EL (cell line): ENCODE measurements at places on chromosomes 4 and X.
A peak's percentile ranks its signal among the peaks of the same experiment; 100 is the strongest.

GRCh38 chr4:82761229-82761628 lies 37.4 kb downstream of the SCD5 start:
- DNase-seq = no peak

GRCh38 chr4:13537832-13538177 lies 6.5 kb downstream of the NKX3-2 start:
- DNase-seq = no peak

DNA sequence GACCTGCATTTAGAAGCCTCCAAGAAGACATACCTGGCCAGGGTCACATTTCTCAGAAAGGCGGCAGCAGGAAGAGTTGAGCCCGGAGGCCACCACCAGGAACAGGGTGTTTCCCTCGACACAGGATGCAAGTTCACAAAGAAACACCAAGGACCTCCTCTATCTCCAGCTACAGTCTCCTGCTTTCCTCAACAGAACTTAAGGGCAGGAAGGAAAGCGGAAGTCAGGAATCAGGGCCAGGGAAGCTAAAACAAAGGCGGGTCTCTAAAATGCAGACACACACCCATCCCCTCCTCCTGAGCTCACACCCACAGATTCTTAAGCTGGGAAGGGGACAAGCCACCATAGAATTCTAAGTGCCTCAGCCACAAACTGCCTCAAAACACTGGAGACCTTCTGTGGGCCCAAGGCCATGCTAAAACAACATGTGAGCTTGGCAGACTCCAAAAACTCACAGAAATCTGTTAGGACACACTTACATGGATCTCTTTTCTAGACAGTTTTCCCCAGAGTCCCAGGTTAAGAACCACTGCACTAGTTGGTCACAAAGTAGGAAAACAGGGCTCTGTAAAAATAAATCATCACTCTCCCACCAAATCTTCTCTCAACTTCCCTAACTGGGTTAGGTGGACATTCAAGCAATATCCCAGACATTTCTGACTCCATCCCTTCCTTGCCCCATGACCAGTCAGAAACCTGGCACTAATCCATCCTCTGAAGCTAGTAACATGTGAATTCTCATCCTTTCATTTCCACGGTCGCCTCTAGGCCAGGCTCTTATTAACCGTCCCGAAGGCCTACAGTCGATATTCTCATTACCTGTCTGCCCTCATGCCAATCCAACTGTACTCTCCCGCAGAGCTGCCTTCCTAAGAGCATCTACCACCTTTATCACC lies 163.2 kb downstream of the APBB2 start:
- DNase-seq = no peak

DNA sequence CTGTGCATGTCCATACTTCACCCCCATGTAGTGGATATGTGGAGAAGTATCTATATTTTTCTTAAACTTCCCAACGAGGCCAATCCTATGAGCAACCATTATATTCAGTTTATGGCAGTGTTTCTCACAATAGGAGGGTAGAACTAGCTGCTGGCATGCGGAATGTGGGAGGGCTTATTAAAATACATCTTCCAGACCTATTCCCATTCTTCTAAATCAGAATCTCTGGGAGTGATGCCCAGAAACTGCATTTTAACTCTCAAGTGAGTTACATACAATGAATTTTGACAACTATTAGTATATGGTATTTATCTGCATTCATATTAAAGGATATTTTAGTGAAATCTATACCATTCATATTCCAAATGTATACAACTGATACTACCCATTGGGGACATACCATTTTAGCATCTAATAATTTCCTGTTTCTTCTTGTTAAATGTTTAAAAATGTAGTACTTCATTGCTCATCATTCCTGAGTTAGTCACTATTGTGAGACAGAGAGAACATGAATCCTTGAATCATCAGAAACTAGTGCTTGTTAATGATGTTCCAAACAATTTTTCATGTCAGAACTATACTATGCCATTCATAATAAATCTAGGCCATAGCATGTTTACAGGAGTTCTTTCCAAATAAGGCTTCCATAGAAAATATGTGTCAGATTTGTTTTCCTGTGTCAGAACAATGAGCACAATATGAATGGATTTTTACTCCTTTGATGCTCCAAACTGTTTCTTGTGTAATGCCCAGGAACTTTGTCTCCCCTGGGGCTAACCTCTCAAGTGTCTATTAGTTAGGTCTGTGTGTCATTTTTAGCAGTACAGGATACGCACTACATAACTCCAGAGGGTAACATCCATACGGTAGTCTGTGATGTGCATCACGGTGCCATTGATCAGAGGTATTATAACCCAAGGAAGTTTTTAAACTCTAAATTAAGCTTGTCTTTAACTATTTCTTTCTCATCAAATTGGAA lies 198.8 kb upstream of the BMP3 start:
- peak; percentile 25 for DNase-seq

GRCh38 chr4:89164400-89164799 lies 53.1 kb downstream of the TIGD2 start:
- DNase-seq = no peak

- DNase-seq = no peak
Measured at GRCh38 chrX:40249582-40249981, 151.8 kb upstream of the BCOR start.

DNA sequence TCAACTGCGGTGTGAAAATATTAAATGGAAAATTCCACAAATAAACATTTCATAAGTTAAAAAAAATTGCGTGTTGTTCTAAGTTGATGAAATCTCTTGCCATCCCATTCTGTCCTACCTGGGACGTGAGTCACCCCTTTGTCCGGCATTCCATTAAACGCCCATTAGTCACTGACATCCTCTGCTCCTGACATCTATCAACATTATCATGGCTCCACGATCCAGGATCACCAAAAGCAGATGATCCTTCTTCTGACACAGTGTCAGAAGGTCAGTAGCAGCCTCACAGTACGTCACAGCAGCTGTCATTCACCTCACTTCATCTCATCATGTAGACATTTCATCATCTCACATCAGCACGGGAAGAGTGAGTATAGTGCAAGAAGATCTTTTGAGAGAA lies 125.7 kb downstream of the ZNF827 start:
- DNase-seq = no peak

GRCh38 chr4:26069218-26069617 lies 155.2 kb downstream of the SMIM20 start:
- DNase-seq = peak; percentile 50

- peak; percentile 80 for DNase-seq
Measured at GRCh38 chr4:41212616-41213203, 1.6 kb downstream of the APBB2 start.

DNA sequence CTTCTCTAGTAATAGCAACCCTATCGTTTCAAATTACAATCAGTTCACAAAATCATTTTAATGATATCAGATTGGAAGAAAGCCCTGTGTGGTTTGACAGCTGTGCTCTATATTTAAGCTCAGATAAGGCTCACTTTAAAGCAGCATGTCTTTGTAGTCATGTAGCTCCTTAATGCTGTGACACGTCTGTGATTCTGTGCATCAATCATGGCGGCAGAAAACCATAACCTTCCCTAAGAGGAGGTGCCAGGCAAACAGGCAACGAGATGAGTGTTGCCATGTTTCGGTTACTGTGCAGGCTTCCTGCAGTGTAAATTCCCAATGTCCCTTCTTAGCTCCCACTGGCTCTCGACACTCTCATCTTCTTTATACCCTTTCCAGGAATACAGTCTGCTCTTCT lies 212.7 kb downstream of the GRID2 start:
- no peak for DNase-seq

DNA sequence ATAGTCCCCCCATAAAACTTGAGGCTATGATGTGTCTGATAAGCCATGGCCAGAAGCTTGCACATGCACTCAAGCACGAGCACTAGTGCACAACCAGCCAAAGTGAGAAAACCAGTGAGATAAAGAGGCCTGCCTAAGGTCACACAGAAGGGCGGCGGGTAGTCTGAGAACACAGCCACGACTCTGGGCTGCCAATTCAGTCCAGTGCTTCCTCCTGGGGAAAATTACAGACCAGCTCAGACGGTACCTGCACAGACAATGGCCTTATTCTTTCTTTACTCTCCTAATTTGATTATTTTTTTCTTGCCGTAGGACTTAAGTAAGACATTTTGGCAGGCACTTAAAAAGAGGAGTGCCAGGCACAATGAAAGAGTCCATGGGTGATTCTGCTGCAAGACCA lies 533.2 kb upstream of the FAT1 start:
- no peak for DNase-seq

DNA sequence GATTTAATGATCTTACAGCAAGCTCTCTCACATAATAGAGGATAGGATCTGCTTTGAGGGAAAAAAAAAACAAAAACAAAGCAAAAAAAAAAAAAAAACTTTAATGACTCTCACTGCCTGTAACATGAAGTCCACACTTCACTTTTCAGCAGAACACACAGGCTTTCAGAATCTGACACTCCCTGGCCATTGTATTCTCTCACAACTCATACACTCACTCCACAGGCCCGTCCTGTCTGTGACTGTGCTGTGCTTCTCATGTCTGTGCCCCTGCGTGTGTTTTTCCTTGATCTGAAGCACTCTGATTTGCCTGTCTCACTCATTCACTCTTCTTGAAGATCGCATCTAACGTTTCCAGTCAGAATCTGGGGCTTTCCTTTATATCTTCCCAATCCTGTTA lies 460.8 kb downstream of the TMA16 start:
- no peak for DNase-seq

DNA sequence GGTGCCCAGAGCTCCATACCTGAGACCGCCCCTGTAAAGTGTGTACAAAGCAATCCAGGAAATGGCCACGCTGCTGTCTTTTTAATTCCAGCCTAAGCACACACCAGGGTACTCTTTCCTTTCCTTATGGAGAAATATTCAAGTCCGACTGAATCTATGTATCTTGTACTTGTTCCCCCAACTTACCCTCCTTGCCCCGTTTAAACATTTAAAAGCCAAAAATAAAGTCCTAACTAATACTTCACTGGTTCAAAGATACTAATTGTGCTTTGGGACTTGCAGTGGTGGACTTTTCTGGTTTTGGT lies 731 bp upstream of the AMMECR1 start:
- DNase-seq = no peak

- DNase-seq = no peak
Measured at GRCh38 chr4:162891788-162892707, 274.6 kb downstream of the NAF1 start.

DNA sequence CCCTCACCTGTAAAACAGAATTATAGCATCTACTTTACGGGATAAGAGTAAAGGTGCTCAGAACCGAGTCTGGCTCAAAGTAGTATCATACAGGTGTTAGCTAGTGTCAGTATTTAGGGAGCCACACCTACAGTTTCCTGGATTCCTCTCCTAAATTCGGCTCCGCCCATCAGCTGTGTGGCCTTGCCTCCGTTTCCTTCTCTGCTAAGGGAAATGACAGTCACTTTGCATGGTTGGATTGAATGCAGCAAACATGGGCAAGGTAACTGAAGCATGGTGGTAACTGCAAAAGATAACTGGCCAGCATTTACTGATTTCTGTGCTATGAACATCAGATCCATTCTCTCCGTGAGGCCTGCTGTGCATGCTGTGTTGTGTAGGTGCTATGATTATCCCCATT lies 2.8 kb downstream of the PPP1R3F start:
- no peak for DNase-seq

DNA sequence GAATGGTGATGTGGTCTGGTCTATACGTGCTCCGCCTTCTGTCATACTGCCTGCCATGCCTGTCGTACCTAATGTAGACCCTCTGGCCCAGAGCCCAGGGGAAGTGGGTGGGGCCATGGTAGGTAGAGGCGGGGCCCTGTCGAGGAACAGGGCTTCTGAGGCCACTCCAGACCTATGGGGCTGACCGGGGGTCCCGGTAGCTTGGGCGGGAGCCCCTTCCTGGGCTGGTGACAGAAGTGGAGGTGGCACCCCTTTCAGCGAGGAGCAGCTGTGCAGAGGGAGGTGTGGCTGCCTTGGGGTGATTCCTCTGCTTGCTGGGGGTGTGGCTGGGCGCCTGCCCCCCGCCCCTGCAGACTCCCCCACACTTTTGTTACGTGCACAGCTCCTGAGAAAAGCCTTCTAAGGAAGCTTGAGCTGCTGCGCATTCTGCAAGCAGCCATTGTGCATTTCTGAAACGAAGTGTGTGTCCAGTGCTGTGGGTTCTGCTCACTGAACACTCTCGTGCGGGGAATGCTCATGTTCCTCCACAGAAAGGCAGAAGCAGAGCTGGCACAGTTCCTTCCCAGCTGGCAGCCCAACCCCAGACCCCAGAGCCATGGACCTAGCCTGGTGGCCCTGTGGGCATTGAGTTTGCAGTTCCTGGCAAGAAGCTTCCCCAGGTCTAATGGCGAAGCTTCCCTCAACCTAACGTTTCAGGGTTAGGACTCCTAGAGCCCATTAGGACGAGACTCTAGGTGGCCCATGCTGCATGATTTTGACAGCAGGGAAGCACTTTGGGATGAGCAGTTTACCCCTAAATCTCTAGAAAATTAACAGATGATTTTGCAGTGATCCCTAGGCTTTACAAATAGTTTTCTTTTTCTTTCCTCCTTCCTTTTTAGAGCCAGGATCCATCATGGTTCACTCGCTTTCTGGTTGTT lies 72.7 kb upstream of the HGFAC start:
- peak; percentile 8 for DNase-seq

GRCh38 chrX:44871931-44872820 lies 812 bp upstream of the KDM6A start:
- no peak for DNase-seq

GRCh38 chr4:182653596-182653995 lies 263.6 kb downstream of the DCTD start:
- peak; percentile 11 for DNase-seq

- peak; percentile 57 for DNase-seq
Measured at GRCh38 chr4:147865926-147866325, 134.0 kb downstream of the ARHGAP10 start.

- peak; percentile 76 for DNase-seq
Measured at GRCh38 chr4:141329174-141329569, 108.5 kb downstream of the ZNF330 start.

GRCh38 chr4:10172278-10172921 lies 55.8 kb upstream of the WDR1 start:
- peak; percentile 17 for DNase-seq

DNA sequence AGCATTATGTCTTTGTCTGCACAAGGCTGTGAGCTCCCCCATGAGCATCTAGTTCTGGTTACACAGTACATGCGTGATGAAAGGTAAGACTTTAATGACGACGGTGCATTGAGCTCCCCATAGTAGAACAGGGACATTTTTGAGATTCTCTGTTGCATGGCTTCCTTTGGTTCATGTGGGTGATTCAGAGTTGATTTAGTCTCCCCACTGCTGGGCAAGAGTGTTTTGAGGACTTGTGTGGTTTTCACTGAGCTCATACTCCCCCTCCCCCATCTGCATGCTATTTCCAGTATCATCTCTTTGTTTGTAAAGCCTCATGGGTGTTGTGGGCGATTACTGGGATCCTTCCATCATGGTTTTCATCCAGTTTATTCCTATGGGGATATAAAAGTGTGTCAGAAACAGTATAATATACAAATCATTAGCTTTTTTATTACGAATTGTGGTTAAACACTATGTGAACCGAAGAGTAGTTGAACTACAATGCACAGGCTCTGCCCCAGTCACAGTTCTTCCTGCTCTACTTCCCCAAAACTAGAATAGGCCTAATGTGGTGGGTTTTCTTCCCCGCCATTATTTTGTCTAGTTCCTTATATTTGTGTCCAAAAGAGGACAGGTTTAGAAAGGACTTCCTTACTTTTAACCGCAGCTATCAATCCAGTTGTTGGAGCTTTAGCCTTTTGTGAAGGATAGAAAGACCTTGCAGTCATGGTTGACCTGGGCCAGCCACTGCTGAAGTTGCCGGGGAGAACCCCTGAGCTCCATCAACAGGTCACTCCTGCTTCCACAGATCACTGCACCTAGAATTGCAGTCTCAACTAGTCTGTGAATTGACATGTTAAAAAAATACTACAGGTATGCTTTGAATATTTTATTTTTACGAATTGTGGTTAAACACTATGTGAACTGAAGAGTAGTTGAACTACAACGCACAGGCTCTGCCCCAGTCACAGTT lies 30.4 kb downstream of the KIT start:
- DNase-seq = peak; percentile 29
